C1 segment of cervical spinal cord (tissue), 14 donors: ENCODE measurements at places on chromosomes 4 and X.

GRCh38 chr4:91280551-91281290, 1023.0 kb upstream of the GRID2 start:
- no peak for DNase-seq

DNA sequence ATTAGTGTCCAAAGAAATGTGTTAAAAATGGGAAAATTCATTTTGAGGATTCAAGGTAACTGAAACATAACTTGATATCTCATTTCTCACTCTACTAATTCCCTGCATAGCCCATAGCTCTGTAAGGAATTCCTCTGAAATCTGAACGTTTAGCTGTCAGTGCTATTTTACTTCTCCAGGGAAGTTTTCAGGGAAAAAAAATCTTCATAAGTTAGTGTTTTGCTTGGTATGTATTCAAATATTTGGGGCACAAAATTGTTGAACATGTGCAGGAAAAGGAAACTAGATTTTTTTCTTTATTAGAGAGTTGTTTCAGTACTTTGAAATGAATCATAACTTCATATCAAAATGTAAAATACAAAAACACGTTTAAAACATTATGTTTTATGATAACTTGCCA, 891.4 kb downstream of the CENPC start:
- DNase-seq = no peak

DNA sequence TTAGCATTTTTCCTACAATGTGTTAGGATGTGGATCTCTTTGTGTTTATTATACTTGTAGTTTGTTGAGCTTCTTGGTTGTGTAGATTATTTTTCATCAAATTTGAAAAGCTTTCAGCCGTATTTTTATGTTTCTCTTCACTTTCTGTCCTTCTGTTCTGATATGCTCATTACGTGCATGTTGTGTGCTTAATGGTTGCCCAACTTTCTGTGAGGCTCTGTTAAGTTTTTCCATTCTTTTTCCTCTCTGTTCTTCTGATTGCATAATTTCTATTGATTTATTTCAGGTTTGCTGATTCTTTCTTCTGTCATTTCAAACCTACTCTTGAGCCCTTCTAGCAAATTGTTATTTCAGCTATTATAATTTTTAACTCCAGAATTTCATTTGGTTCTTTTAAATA, 478.2 kb downstream of the IL1RAPL1 start:
- no peak for DNase-seq

DNA sequence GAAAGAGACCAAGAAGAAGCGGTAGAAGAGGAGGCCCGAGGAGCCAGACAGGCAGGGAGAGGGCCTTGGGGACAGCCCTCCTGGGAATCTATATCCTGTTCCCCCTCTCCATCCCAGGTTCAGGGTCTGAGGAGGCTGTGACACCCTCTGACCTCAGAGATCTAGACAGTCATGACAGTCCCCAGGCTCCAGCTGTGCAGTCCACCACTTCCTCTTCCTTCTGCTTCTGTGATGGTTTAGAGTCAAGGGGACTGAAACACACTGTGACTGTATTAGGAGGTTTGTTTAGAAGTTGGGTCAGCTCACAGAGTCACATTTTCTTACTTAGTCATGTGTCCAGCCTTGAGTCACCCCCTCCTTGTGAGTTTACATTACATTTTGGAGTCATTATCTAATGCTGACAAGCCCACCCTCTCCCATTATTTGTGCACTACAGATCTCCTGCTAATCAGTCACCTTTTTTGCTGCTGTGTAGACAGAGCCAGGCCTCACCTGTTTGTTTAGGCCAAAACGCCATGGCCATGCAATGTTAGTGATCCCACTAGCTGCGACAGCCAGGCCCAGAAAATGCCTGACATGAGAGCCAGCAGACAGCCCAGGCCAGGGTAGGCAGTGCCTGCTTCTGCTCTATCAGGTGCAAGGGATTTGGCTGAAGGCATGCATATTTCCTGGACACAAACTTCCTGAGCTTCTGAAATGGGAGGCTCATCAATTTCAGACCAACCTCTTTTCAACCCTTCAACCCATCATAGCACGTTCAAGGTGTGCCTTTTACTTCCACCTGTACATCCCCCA, 26.0 kb downstream of the MANBA start:
- DNase-seq = no peak

- no peak for DNase-seq
Measured at GRCh38 chr4:1508161-1509160, 102.2 kb upstream of the NKX1-1 start.

- DNase-seq = no peak
Measured at GRCh38 chrX:21926527-21927278, 13.8 kb upstream of the SMS start.

DNA sequence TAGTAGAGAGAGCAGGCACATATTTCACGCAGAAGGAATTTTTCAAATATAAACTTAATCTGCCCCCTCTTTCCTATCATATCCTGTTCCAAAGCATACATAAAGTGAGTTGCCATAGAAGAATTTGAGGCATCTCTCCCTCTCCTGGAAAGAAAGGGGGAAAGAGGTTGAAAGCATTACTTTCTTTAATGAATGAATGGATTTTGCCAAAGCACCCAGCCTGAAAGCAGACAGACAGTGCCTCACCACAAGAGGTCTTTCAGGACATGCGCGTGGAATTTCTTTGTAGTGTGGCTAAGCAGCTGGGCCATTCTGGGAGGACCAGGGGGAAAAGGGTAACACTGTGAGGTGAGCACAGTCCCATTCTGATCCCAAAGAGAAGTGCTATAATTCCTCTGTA, 651.4 kb downstream of the IQCM start:
- no peak for DNase-seq
